Regular cardiac myocyte (primary cell): ENCODE measurements at places on chromosomes 5 and 9. TPM values are rescaled to one million over a fixed set of nuclear protein-coding genes. Genes with fewer than 3 reads are reported as not detected.

The PCDHAC1 gene
- under 0.01 and 0.56 TPM in 2 replicates for total RNA-seq

The AGXT2 gene
- total RNA-seq, result not detected in 2 replicates

The FOXD4 gene
- 0.19 and 0.56 TPM in 2 replicates for total RNA-seq

The ZNF300 gene
- total RNA-seq, result 3.9 and 5.6 TPM in 2 replicates

The TBCA gene
- 99.2 and 175 TPM in 2 replicates for total RNA-seq

The RNF183 gene
- total RNA-seq, result not detected in 2 replicates

The SETX gene
- total RNA-seq, result 61.5 and 73.3 TPM in 2 replicates

The HCN1 gene
- total RNA-seq, result under 0.01 TPM in 1 of 2 replicates, not detected in the other

The CDH10 gene
- 1.9 and 3.9 TPM in 2 replicates for total RNA-seq

The ARL14EPL gene
- total RNA-seq, result 0.19 TPM in 1 of 2 replicates, not detected in the other

The PCDHGA1 gene
- 0.38 and 1.4 TPM in 2 replicates for total RNA-seq

The FBXO4 gene
- total RNA-seq, result 8.7 and 10.2 TPM in 2 replicates

The ARHGEF37 gene
- total RNA-seq, result 1.7 and 8.2 TPM in 2 replicates
